ENCODE measurements at places on chromosomes 1 and 21. TPM values are rescaled to one million over a fixed set of nuclear protein-coding genes. Genes with fewer than 3 reads are reported as not detected.

PPFIA4 gene
- 29.3 TPM for total RNA-seq

DNA sequence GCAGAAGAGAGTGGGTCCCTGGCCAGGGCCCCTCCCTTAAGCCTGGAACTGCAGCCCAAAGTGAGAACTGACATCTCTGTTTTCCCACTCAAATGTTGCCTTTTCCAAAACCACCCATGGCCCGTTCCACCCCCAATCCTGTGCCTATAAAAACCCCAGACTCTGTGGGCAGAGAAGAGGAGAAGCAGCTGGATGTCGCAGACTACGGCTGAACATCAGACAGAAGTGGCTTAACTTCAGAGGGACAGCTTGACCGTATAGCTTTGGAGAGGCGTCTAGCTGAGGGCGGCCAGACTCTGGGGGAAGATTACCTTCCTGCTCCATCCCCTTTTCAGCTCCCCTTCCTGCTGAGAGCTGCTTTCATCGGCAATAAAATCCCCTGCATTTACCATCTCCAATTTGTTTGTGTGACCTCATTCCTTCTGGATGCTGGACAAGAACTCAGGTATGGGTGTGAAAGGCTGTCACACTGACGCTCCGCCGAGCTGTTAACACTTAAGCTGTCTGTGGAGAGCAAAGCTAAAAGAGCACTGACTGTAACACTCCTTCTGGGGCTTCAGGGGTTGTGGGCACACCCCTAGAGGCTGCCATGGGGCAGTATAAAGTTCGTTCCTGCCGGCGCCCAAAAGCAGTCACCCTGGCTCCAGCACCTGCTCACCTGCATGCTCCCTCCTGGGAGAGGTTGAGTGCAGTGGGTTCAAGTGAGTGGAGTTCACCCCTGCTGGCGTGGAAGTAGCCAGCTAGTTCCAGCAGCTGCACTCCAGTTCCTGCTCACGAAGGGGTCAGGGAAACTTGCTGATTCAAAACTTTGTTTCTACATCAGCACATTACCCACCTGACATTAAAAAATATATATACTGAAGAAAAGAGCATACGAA is 19.6 kb upstream of the ERO1B start:
- no peak for DNase-seq

GRCh38 chr21:44455524-44456213 is 359 bp downstream of the LRRC3 start:
- peak; percentile 53 for DNase-seq

DNA sequence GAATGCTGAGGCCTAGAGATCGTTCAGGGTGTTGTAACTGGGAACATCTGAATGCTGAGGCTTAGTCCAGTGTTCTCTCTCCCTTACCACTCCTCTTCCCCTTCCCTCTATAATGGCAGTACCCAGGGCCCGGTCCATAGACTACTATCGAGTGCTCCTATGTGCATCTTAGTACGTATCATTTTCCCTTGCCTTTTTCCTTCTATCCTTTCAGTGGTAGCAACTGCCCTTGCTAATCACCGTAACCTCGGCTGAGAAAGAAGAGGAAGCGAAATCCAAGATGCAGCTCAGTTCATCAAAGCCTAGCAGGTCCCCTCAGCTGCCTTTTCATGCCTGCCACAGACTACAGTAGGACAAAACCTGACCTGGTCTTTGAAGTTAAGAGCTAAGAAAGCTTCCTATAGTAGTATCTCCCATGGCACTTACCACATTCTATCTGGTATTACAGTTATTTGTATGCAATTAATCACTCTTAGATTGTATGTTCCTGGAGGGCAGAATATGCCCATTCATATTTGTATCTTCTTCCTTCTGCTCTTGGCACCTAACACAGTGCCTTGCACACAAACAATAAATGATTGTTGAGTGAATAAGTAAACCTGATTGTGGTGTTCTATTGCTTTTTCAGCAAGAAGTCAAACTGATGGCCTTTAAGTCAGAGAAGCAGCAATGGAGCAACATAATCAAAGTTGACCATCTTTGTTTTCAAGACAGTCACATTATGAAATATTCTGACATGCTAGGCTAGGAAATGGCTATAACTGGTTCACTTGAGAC is 22.4 kb downstream of the CNIH4 start:
- DNase-seq = no peak

GRCh38 chr1:11790101-11790879 is 15.5 kb downstream of the MTHFR start:
- DNase-seq = no peak

Measured in activated CD4-positive, alpha-beta memory T cell treated with anti-CD3 and anti-CD28 coated beads, Interleukin-2, amount 10 ng/mL, durations not matched to agents 7 days and 5 days (primary cell).